Umbilical cord (tissue), 2 donors: ENCODE measurements at places on chromosomes 2 and 18. TPM values are rescaled to one million over a fixed set of nuclear protein-coding genes. Genes with fewer than 3 reads are reported as not detected.

DNA sequence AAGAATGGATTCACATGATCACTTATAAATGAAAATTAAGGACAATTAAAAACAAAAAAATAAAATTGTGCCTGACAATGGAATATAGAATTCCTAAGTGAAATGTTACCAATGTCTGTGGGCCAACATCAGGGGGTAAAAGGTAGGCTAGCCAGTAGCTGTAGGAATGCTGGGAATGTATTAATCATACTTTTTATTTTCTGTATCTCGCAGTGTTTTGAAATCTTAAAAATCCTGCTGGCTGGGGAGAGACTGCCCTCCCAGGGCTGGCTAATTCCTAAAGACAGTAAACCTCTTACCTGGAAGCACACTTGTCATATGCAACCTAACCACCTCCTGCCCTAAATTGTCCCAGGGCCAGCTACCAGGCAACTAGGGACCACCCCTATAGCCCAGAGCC lies 69.8 kb downstream of the REV1 start:
- DNase-seq: no peak

GRCh38 chr18:4143585-4143984 lies 311.5 kb downstream of the DLGAP1 start:
- no peak for DNase-seq

DNA sequence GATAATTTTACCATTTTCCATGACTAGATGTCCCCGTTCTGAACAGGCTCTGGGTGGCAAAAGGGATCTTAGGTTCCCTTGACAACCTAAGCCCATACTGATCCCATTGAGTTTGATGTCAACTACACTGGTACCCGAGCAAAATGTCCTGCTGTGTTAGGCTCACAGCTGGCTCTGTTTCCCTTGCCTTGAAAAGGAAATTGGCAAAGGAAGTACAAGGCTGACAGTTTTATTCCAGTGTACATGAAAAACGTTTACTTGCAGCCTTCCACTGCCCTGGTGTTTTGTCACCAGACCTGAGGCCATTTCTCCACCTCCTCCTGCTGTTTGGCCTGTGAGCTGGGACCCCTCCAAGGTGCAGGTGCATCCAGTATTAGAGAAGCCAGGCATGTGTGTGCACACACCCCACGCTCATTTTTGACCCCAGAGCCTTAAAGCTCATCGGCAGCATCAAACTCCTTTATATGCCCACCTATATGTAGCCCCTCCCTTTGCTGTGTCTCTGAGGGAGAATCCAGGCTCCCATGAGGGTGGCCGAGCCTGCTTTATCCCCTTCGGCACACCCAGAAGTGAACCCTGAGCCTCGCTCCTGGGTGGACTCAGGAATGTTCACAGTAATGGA lies 171.3 kb downstream of the NDUFA10 start:
- no peak for DNase-seq

GRCh38 chr2:109486711-109487535 lies 126.8 kb downstream of the SEPTIN10 start:
- DNase-seq: no peak

DNA sequence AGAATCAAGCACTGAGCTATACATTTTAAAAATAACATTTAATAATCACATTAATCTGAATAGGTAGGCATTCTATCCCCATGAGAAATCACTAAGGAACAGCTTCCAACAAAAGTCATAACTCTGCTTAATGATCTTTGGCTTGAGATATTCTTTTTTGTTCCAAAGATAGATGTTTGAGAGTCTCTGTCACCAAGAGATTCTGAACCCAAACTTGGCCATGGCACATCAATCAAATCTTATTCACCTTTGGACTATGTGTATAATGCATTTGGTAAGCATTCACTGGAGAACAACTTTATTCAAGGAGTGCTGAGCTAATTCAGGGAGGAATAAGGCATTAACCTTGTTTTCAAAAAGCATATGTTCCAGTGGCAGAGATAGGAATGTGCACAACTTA lies 743.3 kb downstream of the SLC4A3 start:
- DNase-seq: no peak

DNA sequence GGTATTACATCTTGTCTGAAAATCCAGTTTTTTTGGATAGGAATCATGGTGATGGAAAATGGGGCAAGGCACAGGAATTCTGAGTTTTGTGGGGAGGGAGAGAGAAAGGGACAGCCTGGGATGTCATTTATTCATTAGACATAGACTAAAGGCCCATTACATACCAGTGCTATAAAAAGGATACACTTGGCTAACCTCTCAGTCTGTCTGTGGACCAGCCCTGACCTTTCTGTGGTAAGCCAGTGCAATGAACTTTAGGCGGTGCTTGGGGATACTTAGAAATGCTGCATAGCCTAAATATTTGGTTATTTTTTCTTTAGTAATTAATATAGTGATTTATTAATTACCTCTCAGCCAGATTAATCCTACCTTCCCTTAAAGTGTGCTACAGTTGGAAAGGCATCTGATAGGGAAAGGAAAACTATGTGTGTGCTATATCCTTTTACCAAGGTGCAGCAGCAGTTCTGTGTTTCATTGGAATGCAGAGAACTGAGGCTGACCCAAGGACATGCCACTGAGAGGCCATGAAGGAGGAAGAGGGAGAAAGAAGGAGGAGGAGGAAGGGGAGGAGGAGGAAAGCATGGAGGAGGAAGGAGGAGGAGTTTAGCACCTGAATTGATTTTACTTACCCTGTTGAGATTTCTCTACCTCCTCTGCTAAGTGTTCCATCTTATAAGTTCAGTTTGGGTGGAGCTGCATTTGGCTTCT lies 37.5 kb downstream of the KCNS3 start:
- no peak for DNase-seq

GRCh38 chr2:214800180-214800579 lies 9.3 kb downstream of the BARD1 start:
- DNase-seq: no peak

DNA sequence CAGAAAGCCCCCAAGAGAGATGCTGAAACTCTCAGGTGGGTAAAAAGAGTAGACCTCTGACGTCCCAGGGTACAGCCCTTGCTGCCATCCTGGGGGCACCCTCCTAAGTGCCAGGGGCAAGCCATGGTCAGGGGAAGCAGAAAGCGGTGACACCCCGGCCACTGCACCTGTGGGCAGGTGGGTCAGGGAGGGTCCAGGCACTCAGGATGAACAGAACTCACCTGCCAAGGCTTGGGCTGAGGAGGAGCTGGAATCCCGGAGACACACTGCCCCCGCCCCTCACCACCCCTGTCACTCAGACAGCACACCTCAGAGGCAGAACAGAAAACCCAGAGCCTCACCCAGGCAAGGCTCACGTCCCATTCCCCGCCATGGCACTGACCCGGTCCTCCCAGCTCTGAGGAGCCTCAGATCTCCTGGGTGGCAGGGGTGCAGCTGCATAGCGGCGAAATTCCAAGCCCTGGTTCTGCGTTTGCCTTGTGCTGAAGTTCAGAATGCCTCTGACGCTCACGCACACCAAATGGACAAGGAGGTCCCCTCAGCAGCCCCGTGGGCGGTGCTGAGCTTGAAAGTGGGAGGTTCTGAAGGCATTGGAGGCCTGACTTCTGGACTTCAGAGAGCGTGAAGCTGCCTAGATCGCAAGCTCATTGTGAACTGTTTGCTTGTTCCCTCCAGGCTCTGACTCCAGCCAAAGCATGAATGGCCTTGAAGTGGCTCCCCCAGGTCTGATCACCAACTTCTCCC lies 4.3 kb downstream of the GPR17 start:
- no peak for DNase-seq

- DNase-seq: no peak
Observed at GRCh38 chr2:233764264-233764663, 4.2 kb downstream of the UGT1A1 start.

GRCh38 chr2:85475799-85476490 lies 57.4 kb downstream of the SH2D6 start:
- no peak for DNase-seq

GRCh38 chr18:9571546-9571945 lies 42.8 kb downstream of the PPP4R1 start:
- DNase-seq: no peak

DNA sequence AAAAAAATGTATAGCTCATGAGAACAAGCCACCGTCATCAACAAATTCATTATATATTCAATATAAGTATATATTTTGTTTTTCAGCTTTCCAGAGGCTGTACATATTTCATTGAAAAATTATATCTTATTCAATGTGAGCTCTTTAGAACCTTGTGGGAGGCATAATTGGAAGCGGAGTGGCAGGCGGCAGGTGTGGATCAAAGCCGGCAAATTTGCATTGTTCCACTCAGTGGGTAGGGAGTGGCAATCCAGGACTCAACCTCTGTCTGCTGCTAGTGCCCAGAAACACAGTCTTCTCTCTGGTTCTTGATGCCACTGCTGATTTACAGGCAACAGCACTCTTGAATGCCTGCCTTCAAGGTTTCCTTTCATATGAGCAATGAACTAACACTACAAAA lies 46.9 kb downstream of the GCA start:
- no peak for DNase-seq

DNA sequence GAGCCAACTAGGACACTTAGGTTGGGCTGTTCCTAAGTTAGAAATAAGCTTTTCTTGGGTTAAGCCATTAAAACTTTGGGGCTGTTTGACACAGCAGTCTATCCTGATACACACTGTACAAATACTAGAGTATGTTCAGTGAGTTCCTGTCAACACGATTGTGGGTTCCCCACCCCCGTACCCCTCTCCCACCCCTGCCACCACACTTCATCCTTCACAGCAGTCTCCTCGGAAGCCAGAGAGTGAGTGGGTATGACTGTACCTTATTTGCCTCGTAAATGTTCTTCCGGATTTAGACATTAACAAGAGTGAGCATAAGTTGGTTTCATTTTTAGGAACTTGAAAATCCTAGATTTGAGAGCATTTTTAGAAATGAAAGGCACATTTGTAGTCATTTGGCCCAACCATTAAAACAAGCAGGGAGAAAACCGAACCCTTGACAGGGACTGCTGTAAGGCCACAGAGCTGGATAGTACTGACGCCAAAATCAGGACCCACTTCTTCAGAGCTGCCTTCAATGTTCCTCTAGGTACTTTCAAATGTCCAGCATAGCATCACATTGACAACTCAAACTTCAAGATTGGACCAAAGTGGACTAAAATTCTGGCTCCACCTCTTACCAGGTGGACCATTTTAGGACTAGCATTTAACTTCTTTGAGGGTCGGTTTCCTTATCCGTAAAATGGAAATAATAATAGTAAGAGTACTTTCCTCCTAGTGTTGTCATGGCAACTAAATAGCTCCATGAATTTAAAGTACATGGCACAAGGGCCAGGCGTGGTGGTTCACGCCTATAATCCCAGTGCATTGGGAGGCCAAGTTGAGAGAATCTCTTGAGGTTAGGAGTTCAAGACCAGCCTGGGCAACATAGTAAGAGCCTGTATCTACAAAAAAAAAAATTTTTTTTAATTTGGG lies 166.3 kb upstream of the SERTAD2 start:
- no peak for DNase-seq

The UGT1A1 gene
- total RNA-seq: 3.1 TPM

The HOXD8 gene
- total RNA-seq: 8.7 TPM

The DQX1 gene
- total RNA-seq: 0.24 TPM

The SNORC gene
- total RNA-seq: 0.24 TPM

The ERBB4 gene
- 5.5 TPM for total RNA-seq

The ST8SIA5 gene
- total RNA-seq: 3.6 TPM

The PRSS56 gene
- not detected for total RNA-seq
